ENCODE measurements at places on chromosomes 5 and 9.

DNA sequence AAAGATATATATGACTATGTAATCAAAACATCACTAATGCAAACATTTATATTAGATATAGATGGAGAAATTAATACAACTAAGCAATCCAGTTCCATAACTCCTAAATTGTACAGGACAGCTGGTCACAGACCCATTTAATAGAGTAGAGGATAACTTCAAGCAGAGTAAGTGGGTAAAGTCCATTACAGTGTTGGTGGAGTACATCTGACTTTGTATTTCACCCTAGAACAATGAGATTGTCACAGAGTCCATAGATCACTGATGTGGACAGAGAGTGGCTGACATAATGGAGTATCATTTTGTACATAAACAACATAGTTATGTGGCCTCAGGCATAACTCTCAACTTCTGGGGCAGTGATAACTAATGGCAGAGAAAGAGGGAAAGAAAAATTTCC is 267.8 kb upstream of the KLF9 start:
- no peak for DNase-seq

DNA sequence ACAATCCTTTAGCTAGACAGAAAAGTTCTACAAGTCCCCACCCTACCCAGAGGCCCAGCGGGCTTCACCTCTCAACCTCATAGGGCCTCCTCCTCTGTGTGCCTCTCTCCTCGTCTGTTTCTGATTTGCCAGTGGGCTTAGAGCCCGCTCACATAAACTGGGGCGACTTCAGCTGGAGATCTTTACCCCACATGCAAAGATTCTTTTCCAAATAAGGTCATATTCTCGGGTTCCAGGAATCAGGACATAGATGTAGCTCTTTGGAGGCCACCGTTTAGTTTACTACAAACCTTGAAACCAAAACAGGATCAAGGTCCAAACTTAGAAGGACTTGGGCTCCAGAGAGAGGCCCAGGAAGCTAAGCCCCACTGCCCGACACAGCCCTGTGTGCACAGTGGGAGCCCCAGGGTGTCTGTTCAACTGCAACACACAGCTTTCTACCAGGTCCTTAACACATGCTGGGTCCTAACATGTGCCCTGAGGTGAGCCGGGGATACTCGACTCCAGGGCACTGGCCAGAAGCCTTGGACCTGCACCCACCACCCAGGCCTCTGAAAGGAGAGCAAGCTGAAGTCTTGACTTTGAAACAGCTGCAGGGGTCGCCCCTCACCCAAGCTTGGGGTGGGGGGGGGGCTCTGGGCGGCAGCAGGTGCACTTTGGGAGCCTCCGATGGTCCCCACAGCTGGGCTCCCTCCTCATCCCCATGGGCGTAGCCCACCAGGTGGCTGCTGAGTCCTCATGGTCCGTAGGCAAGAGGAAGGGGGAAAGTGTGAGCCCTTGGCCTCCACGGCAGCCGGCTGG is 26.8 kb upstream of the SLC12A7 start:
- no peak for DNase-seq

- DNase-seq = no peak
These were observed 80.6 kb downstream of the FBXO4 start for GRCh38 chr5:42005561-42006153.

DNA sequence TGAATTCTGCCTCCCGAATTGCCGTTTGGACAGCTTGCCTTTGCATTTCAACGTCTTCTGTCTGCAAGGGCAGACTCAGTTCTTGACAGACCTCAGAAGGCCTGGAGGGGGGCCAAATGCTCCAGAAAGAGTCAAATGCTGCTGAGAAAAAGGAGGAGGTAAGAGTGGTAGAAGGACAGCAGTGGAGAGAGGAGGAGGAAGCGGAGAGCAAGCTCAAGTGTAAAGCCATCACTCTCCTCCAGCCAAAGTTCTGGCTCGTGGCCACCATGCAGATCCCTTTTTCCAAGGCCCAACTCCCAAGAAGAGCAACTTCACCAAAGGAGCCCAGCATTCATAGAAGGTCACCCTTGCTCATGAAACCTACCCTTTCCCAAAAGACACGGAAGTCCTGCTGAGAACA is 36.9 kb upstream of the SMIM23 start:
- DNase-seq = no peak

GRCh38 chr9:13047827-13048587 is 231.5 kb downstream of the MPDZ start:
- no peak for DNase-seq

DNA sequence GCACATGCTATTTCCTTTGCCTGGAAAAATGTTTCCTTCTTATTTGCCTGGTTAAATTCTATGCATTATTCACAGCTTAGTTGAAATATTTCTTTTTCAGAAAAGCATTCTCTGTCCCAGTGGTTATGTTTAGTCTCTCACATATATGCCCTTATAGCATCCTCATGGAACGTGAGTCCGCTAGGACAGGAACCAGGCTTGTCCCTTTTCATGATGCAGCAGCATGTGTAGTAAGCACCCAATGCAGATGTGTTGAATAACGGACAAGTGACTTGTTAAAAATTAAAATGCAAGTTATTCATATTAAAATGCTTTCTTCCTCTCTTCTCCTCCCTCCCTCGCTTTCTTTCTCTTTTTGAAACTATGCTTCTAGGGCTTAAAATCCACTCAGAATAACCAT is 349.3 kb downstream of the GLIS3 start:
- no peak for DNase-seq

DNA sequence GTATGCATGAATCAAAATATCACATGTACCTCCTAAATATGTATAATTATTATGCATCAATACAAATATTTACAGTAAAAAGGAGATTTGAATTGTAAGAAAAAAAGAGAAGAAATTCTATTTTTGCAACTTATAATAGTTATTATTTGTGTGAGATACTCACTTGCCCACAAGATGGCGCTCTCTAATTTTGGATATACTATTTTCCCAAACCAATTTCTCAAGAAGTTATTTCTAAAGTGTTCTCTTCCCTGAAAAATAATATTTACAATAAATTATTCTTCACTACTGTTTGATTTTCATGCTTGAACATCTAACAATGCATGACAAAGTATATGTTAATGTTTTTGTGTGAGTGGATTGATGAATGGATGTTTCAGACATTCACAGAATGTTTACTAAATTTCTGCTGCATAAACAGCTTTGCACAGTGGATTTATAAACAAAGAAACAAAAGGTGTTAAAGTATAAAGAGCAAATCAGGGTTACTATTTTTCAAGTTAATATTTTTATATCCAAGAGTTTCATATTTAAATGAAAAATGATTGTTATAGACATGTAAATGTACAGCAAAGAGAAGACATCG is 503.4 kb downstream of the PDE4D start:
- DNase-seq = no peak

GRCh38 chr5:173242079-173242478 is 7.1 kb upstream of the NKX2-5 start:
- DNase-seq = no peak

GRCh38 chr9:126297661-126298060 is 29.0 kb upstream of the MVB12B start:
- no peak for DNase-seq

DNA sequence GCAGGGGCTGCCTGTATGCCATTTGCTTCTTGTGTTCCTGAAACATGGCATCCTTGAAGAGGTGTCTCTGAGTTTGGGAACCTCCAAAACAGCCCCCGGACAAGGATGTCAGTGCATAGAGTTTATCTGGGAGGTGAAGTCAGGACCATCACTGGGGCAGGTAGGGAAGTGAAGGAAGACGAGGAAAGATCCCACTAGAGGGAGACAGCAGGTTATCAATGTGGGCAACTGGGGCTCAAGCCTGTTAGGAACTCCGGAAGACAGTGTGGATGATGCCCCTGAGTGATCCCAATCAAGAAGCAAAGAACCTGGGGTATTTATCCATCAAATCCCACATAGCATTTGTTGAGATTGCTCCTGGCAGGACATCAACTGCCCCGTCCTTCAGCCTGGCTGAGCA is 233.1 kb downstream of the AGTPBP1 start:
- DNase-seq = no peak

DNA sequence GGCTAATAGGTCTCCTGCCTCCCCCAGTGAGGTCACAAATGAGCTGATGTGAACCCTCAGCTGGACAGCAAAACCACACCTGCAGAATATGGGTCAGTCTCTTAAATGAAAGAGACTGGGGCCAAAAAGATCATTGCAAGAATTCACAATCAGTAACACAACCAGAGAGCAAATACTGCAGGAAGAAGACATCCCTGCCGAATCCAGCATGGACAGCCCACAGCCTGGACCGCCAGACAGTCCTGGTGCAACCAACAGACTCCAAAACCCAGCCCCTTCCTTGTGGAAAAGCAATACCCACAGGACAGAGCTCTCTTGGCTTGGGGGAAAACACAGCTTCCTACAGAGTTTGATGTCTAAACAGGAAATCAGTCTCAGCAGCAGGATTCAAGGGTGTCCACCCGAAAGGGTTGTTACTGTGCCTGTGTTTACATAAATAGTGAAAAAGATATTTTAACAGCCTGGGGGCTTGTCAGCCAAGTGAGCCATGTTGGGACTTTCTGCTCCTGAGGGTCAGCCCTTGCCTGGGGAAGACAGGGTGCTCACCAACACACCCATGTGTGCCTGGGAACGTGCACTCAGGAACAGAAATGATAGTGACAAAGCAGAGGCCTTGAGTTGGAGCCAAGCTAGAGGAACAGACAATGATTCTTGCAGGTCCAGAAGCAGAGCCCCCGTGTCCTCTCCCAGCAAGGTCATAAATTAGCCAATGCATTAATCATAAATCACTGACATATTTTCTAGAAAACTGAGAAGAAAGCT is 106.2 kb downstream of the SEMA5A start:
- no peak for DNase-seq

GRCh38 chr9:127865645-127866464 is 11.4 kb upstream of the ENG start:
- no peak for DNase-seq

GRCh38 chr9:87445646-87446045 is 52.0 kb upstream of the DAPK1 start:
- DNase-seq = peak; percentile 2

- DNase-seq = no peak
These were observed 802.2 kb upstream of the WWC1 start for GRCh38 chr5:167489202-167489601.

DNA sequence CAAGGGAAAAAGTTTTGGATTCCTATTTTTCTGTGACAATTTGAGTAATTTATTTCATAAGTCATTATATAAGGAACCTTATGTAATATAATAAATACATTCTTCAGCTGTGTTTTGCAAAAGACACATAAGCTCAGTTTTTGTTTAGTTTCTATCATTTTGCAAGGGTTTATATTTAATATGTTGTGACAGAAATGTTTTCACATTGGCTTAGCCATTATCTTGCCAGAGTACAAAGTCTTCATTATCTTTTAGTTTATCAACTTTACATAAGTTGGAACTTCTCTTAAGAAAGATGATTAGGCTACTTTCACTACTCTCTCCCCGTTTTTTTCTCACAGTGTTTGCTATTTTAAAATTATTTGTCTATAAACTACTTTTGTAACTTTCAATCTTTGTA is 54.8 kb downstream of the ERCC6L2 start:
- no peak for DNase-seq

GRCh38 chr5:167642779-167643517 is 648.5 kb upstream of the WWC1 start:
- DNase-seq = no peak

DNA sequence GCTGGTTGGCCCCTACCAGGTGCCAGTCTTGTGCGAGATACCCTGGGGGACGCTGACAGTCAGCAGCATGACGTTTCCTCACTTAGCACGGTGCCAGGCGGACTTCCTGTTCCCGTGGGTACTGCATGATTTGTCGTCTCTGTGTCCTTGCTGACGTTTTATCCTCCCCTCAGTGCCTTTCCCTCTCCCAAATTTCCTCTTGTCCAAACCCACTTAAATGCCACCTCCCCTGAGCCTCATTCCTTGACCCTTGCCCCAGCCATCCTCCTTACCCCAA is 60.6 kb upstream of the SAP30L start:
- DNase-seq = no peak

GRCh38 chr9:87306006-87306405 is 191.7 kb upstream of the DAPK1 start:
- DNase-seq = no peak

DNA sequence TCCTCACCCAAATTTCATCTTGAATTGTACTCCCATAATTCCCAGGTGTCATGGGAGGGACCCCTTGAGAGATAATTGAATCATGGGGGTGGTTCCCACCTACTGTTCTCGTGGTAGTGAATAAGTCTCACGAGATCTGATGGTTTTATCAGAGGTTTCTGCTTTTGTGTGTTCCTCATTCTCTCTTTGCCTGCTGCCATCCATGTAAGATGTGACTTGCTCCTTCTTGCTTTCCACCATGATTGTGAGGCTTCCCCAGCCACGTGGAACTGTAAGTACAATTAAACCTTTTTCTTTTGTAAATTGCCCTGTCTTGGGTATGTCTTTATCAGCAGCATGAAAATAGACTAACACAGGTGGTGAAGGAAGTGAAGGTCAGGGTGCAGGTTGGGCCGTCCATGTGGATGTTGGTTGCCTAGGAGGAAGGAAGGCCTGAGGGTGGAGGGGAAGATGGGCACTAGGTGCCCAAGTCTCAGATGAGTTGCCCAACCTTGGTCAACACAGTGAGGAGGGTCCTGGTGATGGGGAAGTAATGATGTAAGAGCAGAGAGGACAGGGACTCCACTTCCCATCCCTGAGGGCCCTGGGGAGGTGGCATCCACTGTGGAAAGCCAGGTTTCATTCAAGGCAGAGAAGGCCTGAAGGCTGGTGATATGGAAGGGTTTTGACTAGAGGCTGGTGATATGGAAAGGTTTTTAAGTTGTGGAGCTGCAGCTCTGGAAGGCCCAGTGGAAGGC is 92.6 kb downstream of the HSPA4 start:
- no peak for DNase-seq

DNA sequence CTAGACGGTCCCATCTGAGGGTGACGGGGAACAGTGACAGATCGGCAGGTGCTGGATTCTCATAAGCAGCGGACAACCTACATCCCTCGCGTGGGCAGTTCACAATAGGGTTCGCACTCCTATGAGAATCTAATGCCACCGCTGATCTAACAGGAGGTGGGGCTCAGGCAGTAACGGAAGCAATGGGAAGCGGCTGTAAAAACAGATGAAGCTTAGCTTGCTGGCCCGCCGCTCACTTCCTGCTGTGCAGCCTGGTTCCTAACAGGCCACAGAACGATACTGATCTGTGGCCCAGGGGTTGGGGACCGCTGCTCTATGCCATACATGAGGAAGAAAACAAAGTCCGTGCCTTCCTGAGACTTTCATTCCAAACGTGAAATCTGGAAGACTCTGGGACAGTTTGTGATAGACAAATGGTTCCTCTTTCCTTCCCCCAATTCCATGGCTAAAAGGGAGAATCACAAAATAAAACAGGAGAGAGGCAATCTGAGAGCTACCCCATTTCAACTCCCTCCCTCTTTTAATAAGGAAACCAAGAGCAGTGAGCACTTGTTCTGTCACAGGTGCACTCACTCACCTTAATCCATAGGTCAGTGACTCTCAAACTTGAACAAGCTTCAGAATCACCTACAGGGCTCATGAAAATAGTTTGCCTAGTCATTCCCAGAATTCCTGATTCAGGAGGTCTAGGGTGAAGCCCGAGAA is 12.1 kb downstream of the PDCL start:
- DNase-seq = no peak

GRCh38 chr9:96460882-96461281 is 10.9 kb downstream of the HABP4 start:
- no peak for DNase-seq

- no peak for DNase-seq
These were observed 200.2 kb upstream of the TARS1 start for GRCh38 chr5:33240558-33240957.

GRCh38 chr9:108283696-108284095 is 572.1 kb downstream of the ACTL7B start:
- DNase-seq = no peak
